Effector memory CD4-positive, alpha-beta T cell (primary cell): ENCODE measurements at places on chromosomes 4 and X.

- DNase-seq = no peak
Measured at GRCh38 chr4:98564852-98565251, 93.6 kb downstream of the TSPAN5 start.

DNA sequence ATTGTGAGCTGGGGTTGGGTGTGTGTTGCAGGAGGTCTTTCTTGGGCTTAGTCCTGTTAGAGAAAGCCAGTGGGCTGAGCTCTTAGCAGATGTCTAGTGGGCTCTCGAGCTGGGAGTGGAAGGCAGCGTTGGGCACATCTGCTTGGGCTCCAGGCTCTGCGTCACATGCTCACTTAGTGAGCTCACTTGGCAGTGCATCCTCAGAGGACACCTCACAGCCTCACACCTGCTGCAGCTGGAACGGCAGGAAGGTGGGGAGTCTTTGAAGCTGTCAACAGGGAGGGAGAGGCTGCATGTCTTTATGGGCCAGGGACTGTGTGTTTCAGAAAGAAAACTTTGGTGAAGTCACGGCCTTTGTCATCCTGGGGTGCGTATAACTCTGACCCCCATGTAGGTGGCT, 82.2 kb downstream of the PSAPL1 start:
- DNase-seq = no peak

DNA sequence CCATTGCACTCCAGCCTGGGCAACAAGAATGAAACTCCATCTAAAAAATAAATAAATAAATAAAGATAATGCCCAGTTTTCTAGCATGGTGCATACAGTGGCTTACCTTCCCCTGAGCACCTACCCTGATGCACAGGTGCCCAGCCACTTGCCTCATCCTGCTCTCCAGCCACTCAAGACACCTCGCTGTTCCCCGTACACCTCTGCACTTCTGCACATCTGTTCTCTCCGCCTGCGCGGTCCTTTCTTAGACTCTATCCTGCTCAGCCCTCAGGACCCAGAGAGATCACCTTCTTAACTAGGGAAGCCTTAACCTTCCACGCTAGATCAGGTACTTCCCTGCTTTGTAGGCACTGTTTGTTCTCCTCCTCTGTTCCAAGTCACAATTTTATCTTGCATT, 2.9 kb downstream of the EVC start:
- no peak for DNase-seq

DNA sequence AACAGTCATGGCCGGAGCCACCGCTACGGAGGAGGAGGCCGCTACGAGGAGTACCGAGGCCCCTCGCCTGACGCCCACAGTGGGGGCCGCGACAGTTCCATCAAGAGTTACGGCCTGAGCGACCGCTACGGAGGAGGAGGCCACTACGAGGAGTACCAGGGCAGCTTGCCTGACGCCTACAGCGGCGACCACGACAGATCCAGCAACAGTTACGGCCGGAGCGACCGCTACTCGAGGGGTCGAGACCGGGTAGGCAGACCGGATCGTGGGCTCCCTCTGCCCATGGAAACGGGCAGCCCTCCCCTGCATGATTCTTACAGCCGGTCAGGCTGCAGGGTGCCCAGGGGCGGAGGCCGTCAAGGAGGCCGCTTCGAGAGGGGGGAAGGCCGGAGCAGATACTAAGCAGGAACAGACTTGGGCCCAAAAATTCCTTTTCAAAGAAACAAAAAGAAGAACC, 3.1 kb downstream of the RBMXL3 start:
- DNase-seq = no peak

DNA sequence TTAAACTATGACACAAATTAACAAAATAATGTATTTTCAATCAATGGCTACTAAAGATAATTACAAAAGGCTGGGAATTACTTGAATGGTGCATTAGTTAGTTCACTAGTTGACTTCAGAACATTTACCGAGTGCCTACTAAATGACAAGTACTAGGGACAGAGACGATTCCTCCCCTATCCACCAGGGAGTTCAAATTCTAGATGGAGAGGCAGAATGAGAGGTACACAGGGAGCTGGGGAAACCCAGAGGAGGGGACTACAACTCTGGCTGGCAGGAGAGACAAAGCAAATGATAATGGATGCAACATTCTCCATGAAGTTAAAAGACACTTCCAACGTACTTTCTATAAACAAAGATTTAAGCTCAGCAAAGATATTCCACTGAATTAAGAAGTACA, 43.1 kb upstream of the MCF2 start:
- no peak for DNase-seq

- no peak for DNase-seq
Measured at GRCh38 chr4:18463987-18464559, 442.5 kb upstream of the LCORL start.

GRCh38 chr4:1036976-1037810, 25.8 kb downstream of the FGFRL1 start:
- DNase-seq = no peak

DNA sequence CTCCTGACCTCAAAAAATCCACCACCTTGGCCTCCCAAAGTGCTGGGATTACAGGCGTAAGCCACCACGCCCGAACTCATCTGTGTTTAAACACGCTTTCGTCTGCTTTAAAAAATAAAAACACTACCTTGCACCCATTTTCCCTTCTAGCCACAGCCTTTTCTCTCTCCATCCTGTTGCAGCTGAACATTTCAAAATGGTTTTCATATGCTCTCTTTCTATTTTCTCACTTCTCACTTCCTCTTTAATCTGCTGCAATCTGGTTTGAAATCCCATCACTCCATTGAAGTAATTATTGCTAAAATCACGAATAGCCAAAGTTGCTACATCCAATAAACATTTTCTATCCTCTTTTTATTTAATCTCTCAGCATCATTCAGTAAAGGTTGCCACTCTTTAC, 70.0 kb downstream of the DCHS2 start:
- no peak for DNase-seq

- DNase-seq = no peak
Measured at GRCh38 chr4:34676400-34676799, 1567.9 kb downstream of the ARAP2 start.

DNA sequence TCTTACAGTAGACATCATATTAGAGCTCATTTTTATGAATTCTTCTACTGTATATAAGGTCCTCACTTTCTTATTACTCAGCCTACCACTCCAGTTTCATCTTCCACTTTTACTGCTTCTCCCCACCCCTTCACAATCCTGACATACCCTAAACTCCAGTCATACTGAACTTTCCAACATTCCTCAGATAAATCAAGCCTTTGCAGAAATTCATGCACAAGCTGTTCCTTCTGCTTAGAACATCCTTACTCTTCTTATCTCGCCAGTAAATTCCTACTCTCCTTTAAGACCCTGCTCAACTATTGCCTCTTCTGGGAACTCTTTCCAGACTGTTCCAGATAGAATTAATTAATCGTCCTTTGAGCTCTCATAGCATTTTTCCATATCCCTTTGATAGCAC, 24.8 kb downstream of the RTL9 start:
- no peak for DNase-seq

DNA sequence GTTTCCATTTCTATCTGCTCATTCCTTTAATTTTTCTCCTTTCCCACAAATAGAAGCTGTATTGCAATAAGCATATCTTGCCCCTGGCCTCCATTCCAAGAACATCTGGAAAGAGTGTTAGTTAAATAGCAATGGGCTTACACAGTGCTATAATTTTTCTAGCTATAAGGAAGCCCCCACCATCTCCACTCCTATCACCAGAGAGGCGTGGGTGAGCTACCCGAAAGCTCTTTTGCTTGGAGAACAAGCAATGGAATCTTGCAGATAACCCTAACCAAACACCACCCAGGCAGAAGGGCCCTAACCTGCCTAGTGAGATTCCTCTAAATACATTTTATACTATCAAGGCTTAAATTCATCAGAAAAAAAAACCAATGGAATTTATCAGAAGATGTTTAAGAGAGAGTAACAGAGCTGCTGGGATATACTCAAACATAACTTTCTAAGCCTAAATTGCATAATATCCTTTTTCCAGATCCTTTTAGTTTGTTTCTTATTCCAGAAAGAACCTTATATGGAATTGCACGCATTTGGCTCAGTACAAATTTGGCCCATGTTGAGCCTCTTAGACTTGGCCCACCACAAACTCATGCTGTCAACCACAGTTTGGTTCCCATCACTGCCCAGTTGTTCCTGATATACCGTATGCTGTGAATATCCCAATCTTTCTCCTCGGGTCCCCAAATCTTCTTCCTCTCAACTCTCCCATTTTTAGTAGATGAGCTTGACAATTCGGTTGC, 91.6 kb upstream of the PLAC1 start:
- no peak for DNase-seq

- no peak for DNase-seq
Measured at GRCh38 chr4:33780952-33781791, 2463.1 kb downstream of the ARAP2 start.

DNA sequence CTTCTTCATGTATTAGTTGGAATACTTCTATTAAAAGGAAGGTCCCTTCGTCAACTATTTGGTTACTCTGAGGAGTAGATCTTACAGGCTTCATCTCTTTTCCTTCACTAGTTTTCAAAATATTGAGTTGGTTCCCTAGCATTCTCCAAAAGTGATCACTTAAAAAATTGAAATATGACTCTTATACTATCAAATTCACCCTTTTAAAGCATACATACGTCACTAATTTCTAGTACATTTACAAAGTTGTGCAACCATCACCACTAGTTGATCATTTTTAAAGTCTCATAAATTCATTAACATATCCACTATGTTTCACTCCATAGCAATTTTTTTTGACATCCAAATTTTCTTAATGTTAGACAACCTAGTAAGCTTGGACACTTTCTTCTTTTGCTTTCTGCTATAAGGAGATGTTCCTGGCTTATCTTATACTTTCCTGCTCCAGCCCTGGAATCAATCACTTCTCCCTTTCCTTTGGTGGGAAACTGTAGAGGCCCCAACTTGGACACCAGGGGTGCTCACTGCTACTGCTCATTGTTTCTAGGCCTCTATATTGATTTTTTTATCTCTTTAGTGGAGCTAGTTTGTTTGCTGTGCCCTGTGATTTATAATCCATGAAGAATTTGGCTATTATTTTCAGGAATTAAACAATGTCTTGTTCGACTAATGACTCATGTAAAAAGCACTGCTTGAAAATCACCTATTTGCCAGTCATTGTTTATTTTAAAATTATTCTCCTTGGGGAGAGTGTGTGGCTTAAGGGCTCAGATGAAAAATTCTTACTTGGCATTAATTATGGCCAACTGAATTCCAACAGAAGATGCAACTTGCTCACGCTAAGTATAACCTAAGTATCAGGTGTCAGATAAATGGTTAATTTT, 4.0 kb upstream of the ZFX start:
- no peak for DNase-seq

DNA sequence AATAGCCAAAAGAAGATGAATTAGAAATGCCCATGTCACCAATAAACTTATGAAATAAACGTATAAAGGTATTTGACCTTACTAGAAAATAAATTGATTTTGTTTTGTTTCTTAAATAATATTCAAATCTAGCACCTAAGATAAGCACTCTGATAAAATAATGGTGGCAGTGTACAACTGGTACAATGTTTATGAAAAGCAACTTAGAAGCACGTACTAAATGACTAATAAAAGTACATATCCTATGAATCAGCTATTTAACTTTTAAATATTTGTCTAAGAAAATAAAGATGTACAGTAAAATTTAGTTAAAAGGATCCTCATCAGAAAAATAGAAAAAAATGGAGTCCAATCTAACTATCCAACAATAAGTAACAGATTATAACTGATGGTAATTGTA, 6.7 kb downstream of the MANBA start:
- no peak for DNase-seq

GRCh38 chr4:177485528-177485927, 43.3 kb upstream of the AGA start:
- DNase-seq = no peak

DNA sequence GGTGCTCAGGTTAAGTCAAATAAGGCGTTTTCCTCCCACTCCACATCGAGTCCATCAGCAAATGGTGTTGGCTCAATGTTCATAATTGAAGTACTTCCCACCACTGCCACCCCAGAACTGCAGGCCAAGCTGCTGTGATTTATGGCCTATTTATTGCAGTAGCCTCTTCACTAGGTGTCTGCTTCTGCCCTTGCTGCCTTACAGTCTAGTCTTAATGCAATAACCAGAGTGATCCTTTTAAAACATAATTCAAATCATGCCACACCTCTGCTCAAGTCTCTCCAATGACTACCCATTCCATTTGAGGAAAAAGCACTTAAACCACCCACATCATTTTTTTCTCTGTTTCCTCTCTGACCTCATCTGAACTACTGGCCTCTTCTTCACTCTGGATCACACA, 220.3 kb downstream of the KCNIP4 start:
- no peak for DNase-seq

DNA sequence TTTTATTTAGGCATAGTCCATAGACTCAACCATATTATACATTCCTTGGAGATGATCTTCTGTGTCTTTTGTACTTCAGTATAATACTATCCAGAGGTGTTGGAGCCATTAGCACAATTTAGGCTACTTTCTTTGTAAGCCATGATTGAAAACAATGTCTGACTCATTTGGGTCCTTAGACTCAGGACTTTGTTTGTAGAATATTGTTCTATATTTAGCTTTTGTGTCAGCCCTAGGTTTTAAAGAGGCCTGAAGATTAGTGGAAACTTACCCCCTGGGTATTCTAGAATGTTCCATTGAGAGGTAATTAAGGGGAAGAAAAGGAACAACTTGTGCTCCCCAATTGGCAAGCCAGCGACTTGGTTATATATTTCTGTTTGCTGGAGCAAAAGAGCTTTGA, 145.2 kb upstream of the SCML1 start:
- no peak for DNase-seq
